ENCODE measurements at places on chromosomes 12 and 14. TPM values are rescaled to one million over a fixed set of nuclear protein-coding genes. Genes with fewer than 3 reads are reported as not detected.

Gene KRT75
- not detected for total RNA-seq

Gene PAX9
- 0.09 TPM for total RNA-seq

Gene PPP1R1A
- total RNA-seq: 8.0 TPM

Gene ZFHX2
- 0.63 TPM for total RNA-seq

Gene PTPRR
- 0.14 TPM for total RNA-seq

Gene PPP1R3E
- 5.1 TPM for total RNA-seq
